Calu3 (cell line): ENCODE measurements at places on chromosomes 5 and 9.

DNA sequence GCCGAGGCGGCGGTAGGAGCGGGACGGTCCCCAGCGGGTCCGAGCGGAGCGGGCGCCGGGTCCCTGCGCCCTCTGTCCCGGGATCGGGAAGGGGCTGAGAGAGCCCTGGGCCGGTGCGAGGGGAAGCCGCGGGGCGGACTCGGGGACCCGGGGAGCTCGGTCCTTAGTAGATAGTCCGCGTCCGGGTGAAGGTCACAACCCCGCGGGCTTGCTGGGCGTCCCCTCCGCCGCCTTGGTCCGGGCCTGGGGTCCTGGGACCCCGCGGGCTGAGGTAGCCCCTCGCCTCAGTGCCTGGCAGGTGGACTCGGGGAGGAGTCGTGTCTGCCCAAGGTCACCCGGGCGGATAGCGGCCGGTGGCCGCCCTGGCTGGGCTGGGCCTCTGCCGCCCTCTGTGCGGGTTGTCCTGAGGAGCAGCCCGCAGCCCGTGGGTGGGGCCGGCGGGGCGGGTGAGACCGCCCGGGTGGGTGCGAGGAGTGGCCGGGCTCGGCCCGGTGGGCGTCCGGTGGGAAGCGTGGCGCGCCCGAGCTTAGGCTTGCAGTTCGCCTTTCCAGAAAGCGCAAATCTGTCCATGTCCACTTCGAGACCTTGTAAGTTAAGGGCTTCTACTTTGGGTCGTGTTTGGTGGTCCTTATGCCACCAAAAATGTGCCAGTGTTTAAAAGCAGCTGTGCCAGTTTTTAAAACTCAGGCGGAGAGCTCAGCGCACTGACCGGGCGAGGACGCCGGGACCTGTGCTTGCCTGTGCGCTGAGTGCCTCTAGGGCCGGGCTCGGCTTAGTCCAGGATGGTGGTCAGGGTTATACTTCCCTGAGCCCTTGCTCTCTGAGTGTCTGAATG lies 554 bp downstream of the SDHA start:
- peak; percentile 38 for DNase-seq

DNA sequence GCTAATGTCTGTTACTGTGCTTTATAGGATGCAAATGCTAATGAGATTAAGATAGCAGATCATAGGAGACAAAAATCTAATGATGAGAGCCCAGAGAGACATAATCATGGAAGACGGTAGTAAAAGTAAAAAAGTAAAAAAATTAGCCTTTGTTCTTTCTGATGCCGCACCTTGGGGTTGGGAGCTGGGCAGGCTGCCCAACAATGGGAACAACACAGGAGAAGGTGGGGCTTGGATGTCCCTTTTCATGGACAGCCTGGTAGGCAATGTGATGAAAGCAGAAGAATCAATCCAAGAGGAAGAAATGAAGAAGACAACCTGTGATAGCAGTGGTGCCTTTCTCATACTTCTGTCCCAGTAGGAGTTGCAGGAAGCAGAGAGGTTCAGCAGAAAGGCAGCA lies 57.2 kb downstream of the RAB14 start:
- DNase-seq = no peak

- DNase-seq = no peak
Observed at GRCh38 chr5:170757669-170758068, 25.9 kb upstream of the GABRP start.

GRCh38 chr9:94649100-94649819 lies 9.9 kb upstream of the FBP1 start:
- no peak for DNase-seq

DNA sequence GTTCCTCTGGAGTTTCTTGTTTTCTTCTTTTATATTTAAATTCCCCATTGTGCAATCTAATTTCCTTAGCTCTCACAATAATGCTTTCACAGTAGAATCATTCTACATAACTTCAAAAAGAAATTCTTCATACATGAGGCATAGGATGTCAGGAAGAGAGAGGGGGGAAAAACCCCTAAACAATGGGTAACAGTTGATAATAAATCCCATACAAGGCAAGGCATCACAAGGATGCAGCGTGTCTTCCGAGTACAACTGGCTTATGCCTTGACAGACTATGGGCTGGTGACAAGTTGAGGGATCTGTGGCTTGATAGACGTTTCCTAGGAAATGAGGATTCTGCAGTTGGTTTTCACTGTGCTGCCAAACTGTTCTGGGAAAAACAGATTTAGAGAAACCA lies 247.4 kb downstream of the ARL15 start:
- DNase-seq = no peak

DNA sequence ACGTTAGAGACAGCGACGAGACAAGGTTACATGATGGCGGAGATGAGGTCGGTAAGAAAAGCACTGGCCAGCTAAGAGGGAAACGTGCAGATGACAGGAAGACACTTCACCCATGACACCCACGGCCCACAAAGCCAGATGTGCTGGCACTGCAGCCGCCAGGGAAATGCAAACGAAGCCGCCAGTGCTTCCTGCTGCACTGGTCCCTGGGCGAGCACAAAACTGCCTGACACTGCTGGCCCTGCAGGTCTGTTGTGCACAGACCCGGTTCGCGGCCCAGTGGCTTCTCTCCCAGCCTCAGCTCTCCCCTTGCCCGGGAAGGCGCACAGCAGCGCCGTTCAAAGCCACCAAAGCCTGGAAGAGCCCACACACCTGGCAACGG lies 20.3 kb downstream of the QSOX2 start:
- no peak for DNase-seq

DNA sequence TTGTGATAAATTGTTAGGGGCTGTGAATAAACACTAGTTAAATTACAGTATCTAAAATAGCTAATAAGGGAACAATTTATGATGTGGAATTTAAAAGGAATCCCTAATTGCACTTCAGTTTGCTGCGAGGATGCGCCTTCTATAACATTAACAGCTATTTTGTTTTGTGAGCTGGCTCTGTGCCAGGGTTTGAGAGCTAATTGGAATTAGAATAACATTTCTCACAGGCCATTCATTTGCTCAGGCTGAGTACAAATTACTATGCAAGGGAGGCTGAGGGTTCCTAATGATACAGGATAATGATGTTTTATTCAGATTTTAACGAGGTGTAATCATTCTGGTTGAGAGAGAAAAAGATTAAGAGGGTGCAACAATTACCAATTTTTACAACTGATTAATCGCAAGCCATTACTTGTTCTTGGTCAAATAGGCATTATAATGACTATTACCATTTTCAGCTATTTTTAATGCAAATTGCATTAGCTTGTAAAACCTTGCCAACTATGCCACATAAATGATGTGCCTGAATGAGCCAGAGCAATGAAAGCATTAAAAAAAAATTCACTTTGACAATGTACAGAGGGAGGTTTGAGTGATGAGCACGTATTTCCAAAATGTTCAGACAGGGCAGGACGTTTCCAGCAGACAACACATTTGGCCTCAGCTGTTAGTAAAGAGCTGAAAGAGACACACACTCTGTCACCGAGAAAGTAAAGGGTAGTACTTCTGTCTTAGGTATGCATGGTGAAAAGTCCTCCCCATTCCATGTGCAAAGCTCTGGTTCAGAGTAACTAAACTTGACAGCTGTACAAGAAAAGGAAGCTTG lies 576.5 kb downstream of the TLE1 start:
- no peak for DNase-seq

DNA sequence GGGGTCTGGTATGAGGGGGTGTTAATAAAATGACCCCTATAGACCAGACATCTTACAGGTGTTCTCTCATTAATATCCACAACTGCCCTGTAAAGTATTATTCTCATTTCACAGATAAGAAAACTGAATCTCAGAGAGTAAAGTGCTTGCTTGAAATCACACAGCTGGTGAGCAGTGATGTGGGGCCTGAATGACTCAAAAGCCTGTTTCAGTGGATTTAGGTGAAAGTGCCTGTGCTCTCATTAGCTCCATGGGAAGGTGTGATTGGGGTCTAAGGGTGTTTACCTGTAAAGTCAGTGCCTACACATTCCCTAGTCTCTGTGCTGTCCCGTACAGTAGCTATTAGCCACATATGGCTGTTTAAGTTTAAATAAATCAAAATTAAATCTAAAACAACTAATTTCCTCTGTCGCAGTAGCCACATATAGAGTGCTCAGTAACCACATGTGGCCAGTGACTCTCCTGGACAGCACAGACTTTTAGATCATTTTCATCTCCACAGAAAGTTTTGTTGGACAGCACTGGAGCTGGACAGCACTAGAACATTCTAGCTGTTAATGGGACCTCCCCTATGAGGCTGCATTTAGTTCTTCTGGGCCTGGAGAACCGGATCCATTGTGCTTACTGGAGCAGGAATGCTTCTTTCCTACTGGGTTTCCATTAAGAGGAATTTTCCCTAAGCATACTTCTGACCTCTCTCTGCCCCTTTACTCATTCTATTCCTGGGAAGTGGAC lies 52.5 kb upstream of the SEMA6A start:
- no peak for DNase-seq

- no peak for DNase-seq
Observed at GRCh38 chr9:4955836-4956235, 29.2 kb upstream of the JAK2 start.

DNA sequence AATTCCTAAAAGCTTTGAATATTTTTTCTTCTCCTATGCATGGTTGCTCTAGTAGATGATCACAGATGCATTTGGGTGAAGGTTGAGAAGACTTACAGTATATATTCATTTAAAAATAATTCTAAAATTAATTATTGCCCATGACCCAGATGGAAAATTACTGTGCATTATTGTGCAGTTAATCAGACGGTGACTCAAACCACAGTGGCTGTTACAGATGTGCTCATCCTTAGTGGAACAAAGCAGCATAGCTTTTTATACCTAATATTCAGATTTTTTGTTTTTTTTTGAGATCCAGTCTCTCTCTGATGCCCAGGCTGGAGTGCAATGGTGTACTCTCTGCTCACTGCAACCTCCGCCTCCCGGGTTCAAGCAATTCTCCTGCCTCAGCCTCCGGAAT lies 10.7 kb downstream of the OR2V1 start:
- no peak for DNase-seq

GRCh38 chr9:117448066-117448465 lies 33.2 kb upstream of the ASTN2 start:
- DNase-seq = no peak

- peak; percentile 90 for DNase-seq
Observed at GRCh38 chr5:83721953-83722901, 1.6 kb upstream of the HAPLN1 start.

- DNase-seq = peak; percentile 44
Observed at GRCh38 chr9:22469928-22470544, 23.4 kb downstream of the DMRTA1 start.

DNA sequence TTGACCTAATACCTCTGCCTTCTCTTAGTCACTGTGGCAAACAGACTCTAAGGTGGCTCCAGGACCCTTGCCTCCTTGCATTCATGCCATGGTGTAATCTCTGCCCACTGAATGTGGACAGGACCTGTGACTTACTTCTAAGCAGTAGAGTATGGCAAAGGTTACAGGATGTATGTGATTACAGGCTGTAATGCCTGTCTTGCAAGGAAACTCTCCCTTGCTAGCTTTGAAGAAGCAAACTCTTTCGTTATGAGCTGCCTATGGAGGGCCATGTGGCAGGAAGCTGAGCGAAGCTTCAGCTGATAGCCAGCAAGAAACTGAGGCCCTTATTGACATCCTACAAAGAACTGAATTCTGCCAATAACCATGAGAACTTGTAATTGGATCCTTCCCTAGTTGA lies 103.3 kb upstream of the HMHB1 start:
- no peak for DNase-seq

- DNase-seq = no peak
Observed at GRCh38 chr9:6735422-6735821, 22.4 kb upstream of the KDM4C start.
